NCI-H2171 (cell line): ENCODE measurements at places on chromosomes 6 and 20.

DNA sequence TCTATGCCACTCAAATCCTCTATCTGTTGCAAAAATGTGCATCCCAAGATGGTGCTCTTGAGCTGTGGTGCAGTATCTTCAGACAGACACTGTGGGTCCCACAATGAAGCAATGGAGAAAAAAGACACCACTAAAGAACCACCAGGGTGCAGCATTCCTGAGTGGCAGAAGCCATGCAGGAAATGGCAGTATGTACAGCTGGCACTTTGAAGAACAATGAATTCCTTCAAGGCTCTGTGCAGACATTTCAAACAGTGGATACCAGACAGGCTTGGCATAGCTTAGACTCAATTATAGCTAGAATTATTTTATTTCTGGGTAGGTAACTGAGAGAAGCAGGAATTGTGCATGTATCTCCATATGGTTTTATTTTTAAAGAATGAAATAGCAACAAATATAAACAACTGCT is 24.0 kb upstream of the HDAC2 start:
- DNase-seq, result peak; percentile 87

DNA sequence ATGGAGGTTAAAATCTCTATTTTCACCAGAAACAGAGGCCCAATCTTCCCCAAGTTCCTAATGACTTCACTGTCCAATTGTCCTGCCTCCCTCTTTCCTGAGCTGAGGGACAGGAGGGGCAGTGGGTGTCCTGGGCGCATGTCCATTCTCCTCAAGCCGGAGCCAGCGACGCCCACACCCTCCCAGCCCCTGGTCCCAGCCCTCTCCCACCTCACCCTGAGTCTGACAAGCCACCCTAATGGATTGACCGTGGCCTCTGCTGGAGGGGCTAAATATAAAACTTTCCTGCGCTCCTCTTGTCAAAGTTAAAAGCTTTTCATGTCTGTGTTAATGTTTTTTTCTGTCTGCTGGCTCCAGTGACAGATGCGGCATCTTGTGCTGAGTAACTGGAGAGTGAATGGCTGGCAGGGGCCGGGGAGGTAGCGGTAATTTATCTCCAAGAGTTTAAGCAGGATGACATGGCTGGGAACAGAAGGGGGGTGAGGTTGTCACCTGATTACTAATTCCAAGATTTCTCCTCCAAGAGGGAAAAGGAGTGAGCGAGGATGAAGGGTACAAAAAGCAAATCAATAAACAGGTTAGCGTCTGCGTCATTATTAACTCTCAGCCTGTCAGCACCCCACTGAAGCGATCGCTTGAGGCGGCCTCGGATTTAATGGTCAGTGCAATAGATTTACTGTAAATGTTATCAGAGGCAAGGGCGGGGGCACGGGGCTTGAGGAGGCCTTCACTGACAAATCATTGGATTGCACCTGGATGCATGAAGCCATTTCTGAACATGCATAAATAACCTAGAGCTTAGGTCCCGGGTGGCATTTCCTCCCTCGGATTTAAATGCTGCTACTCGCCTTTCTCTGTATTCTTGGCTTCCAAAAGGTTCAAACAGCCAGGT is 118.1 kb upstream of the MAFB start:
- DNase-seq, result no peak

DNA sequence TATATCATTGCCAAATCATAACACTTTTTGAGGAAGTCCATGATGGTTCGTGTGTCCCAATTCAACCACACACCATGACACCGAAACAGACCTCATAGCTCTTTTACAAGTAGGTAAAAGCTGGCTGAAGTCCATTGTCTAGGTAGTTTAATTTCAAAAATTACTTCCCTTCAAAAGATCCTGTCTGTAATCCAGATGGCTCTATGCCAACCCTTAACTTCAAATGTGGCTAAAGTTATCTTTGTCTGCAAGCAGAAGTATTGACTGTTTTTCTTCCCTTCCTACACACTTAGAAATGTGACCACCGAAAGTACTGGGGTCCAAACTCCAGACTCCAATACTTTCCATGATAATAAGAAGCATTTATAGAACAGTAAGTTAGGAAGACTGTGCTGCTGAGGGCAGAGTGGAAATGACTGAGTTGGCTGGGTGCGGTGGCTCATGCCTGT is 8.3 kb upstream of the TIAM2 start:
- no peak for DNase-seq

- no peak for DNase-seq
Measured at GRCh38 chr6:165821754-165822153, 158.7 kb upstream of the PDE10A start.

GRCh38 chr20:14951707-14952418 is 614.5 kb upstream of the FLRT3 start:
- DNase-seq, result peak; percentile 31

DNA sequence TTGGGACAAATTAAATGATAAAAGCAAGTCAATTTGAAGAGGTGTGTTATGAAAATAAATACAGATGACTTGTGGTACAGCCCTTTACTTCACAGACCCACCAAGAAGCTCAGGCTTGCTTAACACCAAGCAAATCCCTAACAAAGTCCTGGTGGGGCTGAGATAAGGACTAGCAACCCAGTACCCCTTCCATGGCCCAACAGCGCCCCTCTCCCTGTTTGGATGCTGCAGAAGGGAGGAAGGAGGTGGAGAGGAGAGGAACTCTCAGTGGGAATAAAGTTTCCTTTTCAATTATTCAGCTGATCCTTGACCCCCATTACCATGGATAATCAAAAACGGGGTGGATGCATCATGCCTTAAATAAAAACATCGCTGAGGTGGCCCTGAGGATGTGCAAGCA is 4.5 kb upstream of the ZNF831 start:
- DNase-seq, result no peak

DNA sequence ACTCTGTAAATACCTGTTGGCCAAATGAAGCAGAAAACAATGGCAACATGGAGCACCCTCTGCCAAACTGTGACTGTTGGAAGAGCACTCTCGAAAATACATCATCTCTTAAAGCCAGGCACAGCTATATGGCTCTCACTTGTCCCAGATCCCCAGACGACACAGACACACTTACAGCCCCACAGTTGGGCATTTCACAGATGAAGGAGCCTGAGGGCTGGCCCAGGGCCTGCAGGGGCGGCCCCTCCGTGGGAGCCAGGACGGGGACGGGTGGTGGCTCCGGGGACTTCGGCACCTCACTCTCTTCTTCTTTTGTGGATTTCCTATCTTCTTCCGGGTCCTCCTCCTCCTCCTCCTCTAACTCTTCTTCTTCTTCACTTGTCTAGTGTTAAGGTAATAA is 18.4 kb upstream of the MRPS10 start:
- DNase-seq, result no peak

DNA sequence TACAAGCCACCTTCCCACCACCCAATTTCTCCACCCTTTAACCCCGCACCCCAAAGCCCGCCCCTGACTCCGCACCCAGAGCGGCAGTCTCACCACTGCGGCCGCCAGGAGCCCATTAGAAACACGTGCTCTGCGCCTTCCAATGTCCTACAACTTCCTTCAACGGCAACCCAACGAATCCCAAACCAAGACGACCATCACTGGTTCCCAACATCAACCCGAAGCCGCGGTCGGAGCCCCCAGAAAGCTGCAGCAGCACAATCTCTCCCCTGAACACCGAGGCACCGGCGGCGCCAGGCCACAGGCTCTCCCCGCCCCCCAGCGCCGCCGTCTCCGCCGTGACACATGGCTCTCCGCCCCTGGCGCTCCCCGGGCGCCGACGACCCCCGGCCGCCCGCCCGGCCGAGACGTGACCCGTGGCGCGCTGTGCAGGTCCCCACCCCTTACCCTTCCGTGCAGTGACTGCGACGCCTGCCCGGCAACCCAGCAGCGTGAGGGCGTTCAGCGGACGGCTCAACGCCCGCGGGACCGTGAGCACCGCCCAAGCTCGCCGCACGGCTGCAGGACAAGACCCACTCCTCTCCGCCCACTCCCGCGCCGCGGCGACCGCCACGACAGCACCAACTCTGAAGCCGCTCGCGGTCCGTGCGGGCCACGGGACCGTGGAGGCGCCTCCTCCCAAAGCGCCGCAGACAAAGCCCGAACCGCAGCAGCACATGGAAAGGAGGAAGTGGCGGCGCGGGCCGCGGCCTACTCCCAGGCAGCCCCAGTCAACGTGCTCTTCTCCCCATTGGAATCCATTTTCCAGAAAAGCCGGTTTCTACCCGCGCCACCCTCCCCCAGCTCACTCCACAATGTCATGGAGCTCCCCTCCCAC is 551 bp downstream of the SYNCRIP start:
- DNase-seq, result peak; percentile 14

- no peak for DNase-seq
Measured at GRCh38 chr6:104558746-104559145, 301.0 kb downstream of the HACE1 start.

GRCh38 chr20:5430670-5431069 is 113.9 kb upstream of the PROKR2 start:
- no peak for DNase-seq

- peak; percentile 49 for DNase-seq
Measured at GRCh38 chr20:33211817-33212424, 5.2 kb upstream of the BPIFA3 start.

DNA sequence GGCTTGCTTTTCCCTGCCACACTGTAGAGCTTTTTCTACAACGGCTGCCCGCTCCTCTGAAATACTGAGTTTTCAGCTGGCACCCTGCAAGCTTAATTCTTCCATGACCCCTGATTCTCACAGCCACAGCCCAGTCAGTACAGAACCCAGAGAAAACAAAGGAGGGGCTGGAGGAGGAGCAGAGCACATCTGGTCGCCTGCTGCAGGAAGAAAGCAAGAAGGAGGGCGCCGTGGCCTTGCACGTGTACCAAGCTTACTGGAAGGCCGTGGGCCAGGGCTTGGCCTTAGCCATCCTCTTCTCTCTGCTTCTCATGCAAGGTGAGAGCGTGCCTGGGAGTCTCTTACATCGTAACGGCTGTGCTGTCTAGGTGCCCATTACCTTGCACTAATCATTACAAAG is 11.3 kb downstream of the DLK2 start:
- DNase-seq, result no peak

DNA sequence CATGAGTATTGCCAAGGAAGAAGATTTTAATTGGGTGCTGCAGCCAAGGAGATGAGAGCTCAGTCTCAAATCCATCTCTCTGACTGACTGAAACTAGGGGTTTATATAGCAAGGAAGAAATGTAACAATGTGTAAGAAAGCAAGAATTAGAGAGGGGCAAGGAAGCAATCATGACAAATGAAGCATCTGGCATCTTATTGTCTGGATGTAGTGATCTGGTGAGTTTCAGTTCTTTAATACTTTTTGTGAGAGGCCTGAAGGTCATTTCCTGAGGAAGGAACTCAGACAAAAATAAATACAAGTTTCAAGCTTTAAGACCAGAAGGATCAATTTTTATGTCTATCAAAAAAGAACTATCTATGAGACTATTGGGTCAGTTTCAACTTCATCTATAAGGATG is 64.2 kb downstream of the HTR1E start:
- DNase-seq, result no peak

DNA sequence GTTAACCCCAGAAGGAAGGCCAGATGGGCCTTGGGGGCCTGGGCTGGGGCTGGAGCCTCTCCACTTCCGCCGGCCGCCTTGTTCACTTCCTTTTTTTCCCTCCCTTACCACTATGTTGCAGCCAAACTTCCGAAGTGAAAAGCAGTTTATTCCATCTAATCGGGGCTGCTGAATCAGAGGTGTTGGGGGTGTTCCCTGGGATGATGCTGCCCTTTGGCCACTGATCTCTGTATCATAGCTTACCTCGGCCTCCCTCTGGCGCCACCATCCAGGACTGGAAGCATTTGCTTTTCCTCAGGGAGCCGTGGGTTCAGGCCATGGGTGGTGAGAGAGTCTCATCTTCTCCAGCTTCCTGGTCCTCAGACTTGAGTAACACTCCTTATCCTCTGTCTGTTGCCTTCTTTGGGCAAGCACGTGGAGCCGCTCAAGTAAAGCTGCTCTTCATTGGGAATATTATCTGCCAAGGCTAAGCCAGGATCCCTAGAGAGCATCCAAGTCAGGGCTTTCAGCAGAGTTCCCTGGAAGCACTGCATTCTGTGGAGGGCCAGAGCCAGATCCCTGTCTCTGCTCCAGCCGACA is 39.6 kb downstream of the SLX4IP start:
- no peak for DNase-seq

GRCh38 chr6:24524805-24525204 is 30.0 kb downstream of the ALDH5A1 start:
- DNase-seq, result peak; percentile 24

DNA sequence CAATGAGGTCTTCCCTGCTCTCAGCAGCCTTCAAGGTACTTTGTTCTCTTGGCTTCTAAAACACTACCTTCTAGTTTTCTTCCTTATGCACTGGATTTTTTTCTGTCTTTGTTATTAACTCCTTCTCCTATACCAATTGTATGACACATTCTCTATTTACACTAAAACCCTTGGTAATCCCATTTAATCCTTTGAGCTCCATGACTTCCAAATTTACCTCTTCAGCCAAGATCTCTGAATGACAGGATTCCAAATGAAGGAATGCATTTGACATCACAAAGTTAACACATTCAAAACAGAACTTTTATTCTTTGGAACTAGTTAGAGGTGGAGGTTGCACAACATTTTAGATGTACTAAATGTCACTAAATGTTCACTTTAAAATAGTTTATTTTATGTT is 86.6 kb upstream of the SAMD5 start:
- DNase-seq, result no peak

GRCh38 chr20:5215672-5216304 is 89.0 kb downstream of the CDS2 start:
- no peak for DNase-seq

GRCh38 chr6:13433709-13434121 is 53.7 kb downstream of the GFOD1 start:
- no peak for DNase-seq

- DNase-seq, result no peak
Measured at GRCh38 chr6:41353333-41353732, 17.9 kb downstream of the NCR2 start.

- peak; percentile 58 for DNase-seq
Measured at GRCh38 chr20:64165866-64166600, 1.8 kb downstream of the MYT1 start.

DNA sequence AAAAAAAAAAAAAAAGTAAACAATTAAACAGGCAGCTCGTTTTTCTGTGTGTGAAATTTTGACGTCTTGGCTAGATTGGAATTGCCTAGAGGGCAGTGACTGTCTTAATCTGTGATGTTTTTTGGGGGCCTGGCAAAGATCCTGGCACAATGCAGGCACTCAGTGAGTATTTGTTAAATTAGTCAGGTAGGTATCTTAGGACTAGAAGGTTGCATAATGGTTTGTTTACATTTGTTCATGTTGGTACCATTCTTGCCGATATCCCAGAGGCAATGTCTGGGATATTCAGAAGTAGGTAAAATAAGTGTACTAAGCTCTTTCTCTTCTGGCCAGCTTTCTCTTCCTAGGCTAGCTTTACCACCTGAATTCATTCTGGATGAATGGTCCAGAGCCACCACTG is 2.5 kb downstream of the AAR2 start:
- no peak for DNase-seq

DNA sequence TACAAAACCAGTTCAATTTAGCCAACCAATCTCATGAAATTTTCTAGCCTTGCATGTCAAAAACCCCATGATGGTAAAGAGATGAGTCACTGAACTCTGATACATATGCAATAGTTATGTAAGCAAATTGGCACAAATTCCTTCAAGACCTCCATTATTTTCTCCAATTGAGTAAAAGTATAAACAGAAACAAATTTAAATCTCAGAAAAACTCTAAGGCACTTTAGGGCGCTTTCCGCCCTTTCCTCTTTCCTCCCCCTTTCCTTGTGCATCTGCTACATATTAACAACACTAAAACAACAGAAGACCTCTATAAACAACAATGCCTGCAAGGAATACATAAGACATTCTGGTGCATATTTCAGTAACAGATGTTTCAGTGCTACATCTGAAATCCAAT is 48.5 kb downstream of the KIF13A start:
- peak; percentile 41 for DNase-seq
